ENCODE measurements at places on chromosomes 6 and 20. TPM values are rescaled to one million over a fixed set of nuclear protein-coding genes. Genes with fewer than 3 reads are reported as not detected.

Gene PRR18
- total RNA-seq = not detected

- peaks cover 7% of the 10 kb centered on the region for H3K4me1 ChIP-seq
- H3K36me3 ChIP-seq = no peaks in the 10 kb centered on the region
- H3K27me3 ChIP-seq = no peaks in the 10 kb centered on the region
- no peak for DNase-seq
Observed at GRCh38 chr20:25579081-25579770, 6.1 kb downstream of the NINL start.

Gene PLEKHG1
- 39.7 TPM for total RNA-seq

Gene TGM3
- total RNA-seq = 46.0 TPM

- peaks cover 31% of the 10 kb centered on the region for H3K36me3 ChIP-seq
- H3K27me3 ChIP-seq = no peaks in the 10 kb centered on the region
- peaks cover 40% of the 10 kb centered on the region for H3K4me1 ChIP-seq
Observed at GRCh38 chr20:23365390-23366165, 3.6 kb downstream of the GZF1 start.

DNA sequence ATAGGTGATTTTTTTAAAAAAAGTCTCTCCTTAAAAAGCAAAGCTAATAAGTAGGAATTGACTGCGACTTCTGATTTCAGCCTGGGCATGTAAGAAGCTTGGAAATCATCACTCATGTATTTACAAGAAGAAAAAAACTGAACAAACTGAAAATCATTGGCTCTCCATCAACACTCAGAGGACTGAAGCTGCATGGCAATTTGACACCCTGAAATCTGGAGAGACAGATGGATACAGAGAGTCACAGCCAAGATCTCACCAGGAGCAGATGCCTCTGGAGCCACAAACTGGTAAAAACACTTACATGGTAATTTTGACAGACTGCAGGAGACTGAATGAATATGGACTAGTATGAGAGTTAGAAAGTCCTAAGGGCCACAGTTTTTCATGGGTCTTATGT, 191.2 kb upstream of the TCF21 start:
- H3K36me3 ChIP-seq = no peaks in the 10 kb centered on the region
- H3K27ac ChIP-seq = no peak overlapping the region
- no peaks in the 10 kb centered on the region for H3K4me1 ChIP-seq
- H3K27me3 ChIP-seq = no peaks in the 10 kb centered on the region

DNA sequence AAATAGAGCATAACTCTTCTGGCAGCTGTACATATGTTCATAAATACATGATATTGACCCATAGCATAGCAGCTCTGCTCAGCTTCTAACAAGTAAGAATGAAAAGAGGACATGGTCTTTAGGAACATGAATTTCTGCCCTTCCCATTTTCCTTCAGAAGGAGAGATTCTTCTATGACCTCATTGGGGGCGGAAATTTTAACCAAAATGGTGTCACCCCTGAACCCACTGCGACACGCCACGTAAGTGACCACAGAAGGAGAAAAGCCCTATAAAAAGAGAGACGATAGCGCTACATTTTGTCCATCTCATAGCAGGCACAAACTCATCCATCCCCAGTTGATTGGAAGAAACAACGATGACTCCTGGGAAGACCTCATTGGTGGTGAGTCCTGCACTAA, at the start of gene IL17A:
Gene IL17A (plus strand): TSS at position 301 of the 400 bp plus-strand sequence. CDS start 57 bp downstream, at position 358.
- H3K36me3 ChIP-seq = no peaks in the 10 kb centered on the region
- H3K4me3 ChIP-seq = no peak within 1 kb of the TSS
- no peaks in the 10 kb centered on the region for H3K4me1 ChIP-seq
- H3K27ac ChIP-seq = no peak within 1 kb of the TSS

Gene OR2H1
- total RNA-seq = not detected

DNA sequence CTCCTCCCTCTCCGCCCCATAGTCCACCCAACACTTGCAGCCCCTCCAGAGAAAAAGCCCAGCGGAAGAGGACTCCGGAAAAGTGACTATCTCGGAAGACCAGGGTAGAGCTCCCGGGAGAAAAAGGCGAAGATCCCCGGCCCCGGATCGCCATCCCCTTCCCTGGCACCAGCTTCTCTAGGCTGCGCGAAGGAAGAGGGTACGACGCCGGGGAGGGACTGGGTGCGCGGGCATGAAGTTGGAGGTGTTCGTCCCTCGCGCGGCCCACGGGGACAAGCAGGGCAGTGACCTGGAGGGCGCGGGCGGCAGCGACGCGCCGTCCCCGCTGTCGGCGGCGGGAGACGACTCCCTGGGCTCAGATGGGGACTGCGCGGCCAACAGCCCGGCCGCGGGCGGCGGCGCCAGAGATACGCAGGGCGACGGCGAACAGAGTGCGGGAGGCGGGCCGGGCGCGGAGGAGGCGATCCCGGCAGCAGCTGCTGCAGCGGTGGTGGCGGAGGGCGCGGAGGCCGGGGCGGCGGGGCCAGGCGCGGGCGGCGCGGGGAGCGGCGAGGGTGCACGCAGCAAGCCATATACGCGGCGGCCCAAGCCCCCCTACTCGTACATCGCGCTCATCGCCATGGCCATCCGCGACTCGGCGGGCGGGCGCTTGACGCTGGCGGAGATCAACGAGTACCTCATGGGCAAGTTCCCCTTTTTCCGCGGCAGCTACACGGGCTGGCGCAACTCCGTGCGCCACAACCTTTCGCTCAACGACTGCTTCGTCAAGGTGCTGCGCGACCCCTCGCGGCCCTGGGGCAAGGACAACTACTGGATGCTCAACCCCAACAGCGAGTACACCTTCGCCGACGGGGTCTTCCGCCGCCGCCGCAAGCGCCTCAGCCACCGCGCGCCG, 822 bp downstream of the FOXQ1 start:
- H3K4me3 ChIP-seq = peak overlapping the region; percentile 60
- peaks cover 47% of the 10 kb centered on the region for H3K4me1 ChIP-seq
- H3K27ac ChIP-seq = peak overlapping the region; percentile 89
- no peaks in the 10 kb centered on the region for H3K36me3 ChIP-seq

- no peak overlapping the region for H3K27ac ChIP-seq
Observed at GRCh38 chr20:53567379-53567917, 26.2 kb downstream of the ZNF217 start.

DNA sequence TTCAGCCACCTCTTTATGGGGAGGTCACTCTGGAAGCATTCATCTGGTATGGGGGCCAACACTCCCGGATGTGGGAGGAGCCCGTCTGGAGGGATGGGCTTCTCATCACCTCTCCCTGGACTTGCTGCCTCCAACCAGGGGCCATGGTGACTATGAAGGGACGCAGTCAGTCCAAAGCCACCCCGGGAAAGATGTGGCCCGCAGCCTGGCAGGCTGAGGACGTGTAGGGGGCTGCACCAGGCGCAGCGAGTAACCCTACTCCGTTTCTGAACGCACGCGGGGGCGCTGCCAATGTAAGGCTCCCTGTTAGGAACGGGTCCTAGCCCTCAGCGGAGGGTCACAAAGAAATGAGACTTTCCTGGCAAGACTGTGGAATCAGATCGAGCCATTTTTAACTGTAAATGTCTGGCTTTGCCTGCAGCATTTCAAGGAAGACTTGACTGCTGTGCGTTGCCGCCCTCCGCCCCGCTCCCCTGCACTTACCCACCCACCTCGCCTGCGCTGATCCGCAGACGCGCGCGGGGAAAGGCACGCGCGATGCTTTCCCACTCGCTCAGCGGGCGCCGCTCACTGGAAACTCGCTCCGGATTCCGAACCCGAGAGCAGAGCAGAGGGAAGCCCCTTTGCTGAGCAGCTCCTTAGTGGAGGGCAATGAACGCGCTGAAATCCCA, 55.1 kb downstream of the IL20RA start:
- H3K27ac ChIP-seq = peak overlapping the region; percentile 86
- DNase-seq = no peak
- peak overlapping the region; percentile 52 for H3K4me3 ChIP-seq
- no peaks in the 10 kb centered on the region for H3K36me3 ChIP-seq
- H3K27me3 ChIP-seq = peaks cover 2% of the 10 kb centered on the region

All from suprapubic skin (tissue), 4 donors.